PC-9 (cell line): ENCODE measurements at places on chromosomes 1 and 21.

GRCh38 chr1:27388337-27389005, 4.0 kb upstream of the GPR3 start:
- DNase-seq: peak; percentile 71

- DNase-seq: no peak
Observed at GRCh38 chr1:190102757-190103326, 374.8 kb downstream of the BRINP3 start.

DNA sequence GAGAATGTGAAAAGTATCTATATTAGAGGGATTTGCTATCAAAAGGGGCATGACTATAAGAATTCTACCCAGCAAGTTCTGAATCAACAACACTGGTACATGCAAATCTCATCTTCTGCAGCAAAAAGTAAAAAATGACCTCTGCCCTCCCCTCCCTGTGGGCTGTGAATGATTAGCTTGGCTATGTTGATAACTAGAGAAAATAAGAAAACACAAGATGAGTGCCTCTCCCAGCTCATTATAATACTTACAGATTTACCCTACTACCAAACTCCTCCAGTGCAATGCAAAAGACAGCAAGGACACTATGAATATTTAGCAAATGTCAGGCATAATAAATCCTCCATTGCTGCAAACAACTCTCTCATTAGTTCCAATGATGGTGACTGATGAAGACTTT, 102.4 kb downstream of the SLC45A1 start:
- no peak for DNase-seq

DNA sequence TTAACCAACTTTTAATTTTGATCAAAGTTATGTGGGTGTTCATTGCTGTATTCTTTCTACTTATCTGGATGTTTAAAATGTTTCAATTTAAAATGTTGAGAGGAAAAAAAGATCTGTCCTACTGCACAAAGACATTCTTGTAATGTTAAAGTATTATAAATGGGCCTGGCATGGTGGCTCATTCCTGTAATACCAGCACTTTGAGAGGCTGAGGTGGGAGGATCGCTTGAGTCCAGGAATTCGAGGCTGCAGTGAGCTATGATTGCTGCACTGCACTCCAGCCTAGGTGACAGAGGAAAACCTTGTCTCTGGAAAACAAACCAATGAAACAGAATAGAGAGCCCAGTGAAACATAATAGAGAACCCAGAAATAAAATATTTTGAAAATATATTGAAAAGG, 65.5 kb upstream of the LRRC8B start:
- no peak for DNase-seq

DNA sequence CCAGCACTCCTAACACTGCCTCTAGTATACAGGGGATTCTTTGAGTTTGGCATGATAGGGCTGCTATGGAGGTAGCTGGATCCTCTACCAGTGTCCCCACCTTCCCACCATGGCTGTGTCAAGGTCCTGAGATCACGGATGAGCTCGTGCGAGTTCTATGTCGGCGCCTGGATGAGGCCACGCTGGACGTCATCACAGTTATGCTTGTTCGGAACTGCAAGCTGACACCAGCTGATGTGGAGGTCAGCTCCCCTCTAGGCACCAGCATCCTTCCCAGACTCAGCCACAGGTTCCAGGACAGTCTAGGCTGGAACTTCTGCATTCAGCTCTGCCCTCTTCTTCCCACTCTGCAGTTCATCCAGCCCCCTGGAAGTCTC, 15.2 kb downstream of the HYI start:
- DNase-seq: no peak

GRCh38 chr1:64172458-64172983, 30.9 kb upstream of the UBE2U start:
- DNase-seq: peak; percentile 71

GRCh38 chr1:111214884-111215283, 12.6 kb upstream of the CHI3L2 start:
- DNase-seq: no peak

DNA sequence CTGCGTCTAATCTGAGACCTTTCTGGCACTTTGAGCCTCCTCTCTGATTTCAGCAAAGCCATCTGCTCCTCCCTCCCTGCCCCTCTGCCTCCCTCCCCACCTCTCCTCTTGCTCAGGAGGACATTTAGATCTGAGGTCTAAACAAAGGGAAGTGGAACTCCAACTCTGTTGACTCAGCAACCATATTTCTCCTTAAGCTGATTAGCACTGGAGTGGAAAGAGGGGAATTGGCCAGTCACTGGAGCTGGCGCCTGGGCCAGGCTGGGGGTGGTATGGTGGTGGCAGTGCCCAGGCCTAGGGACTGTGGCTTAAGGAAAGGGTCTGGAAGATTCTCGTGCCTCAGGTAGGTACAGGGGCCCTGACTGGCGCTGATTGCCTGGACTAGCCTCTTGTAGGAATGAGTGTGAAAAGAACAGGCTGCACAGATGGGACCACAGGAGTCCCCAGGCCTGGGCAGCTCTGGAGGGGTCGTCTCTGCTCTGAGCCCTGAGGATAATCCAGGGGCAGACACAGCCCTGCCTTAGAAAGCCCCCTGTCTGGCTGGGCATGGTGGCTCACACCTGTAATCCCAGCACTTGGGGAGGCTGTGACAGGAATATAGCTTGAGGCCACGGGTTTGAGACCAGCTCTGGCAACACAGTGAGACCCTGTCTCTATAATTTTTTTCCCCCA, 11.9 kb downstream of the SH2D2A start:
- DNase-seq: no peak

GRCh38 chr1:44047131-44047530, 15.9 kb upstream of the SLC6A9 start:
- no peak for DNase-seq

GRCh38 chr1:237041795-237042525, at the start of gene RYR2:
Gene RYR2 (plus strand): TSS chr1:237042184. CDS start chr1:237042522, 338 bp downstream.
- DNase-seq: no peak

GRCh38 chr1:43271186-43272118, 1.7 kb downstream of the TMEM125 start:
- no peak for DNase-seq
